ENCODE measurements at places on chromosomes 4 and X.
A peak's percentile ranks its signal among the peaks of the same experiment; 100 is the strongest.

DNA sequence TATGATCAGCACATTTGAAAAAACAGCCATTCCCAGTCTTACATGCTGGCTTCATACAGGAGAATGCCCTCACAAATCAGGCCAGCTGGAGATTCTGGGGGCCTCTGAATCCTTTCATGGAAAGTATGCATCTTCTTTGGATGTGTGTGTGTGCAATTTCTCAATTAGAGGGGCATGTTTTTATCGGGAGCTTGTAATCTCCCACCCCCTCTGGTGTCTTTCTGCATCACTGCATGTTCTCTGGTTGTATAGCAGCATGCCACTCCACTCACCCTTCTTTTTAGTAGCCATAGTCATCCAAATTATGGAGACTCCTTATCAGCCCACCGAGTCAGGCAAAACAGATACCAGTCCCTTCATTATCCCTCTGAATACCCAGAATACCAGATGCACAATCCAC is 282.2 kb upstream of the SLIT2 start:
- DNase-seq: no peak

DNA sequence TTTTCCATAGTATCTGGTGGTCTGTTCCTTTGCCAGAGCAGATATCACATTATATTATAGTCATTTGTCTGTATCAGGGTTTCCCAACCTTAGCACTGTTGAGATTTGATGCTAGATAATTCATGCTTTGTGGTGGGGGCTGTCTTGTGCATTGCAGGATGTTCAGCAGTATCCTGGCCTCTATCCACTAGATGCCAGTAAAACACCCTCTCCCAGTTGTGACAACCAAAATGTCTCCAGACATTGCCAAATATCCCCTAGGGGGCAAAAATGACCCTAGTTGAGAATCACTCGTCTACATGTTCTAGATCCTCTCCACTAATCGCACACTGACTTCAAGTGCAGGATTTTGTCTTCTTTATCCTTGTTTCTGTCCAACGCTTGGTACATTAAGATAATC is 160.8 kb downstream of the FANCB start:
- peak; percentile 4 for DNase-seq

GRCh38 chrX:119981286-119982070 is 37.9 kb upstream of the NKAP start:
- DNase-seq: peak; percentile 4

GRCh38 chrX:30576881-30577280 is 685 bp downstream of the TASL start:
- DNase-seq: no peak

DNA sequence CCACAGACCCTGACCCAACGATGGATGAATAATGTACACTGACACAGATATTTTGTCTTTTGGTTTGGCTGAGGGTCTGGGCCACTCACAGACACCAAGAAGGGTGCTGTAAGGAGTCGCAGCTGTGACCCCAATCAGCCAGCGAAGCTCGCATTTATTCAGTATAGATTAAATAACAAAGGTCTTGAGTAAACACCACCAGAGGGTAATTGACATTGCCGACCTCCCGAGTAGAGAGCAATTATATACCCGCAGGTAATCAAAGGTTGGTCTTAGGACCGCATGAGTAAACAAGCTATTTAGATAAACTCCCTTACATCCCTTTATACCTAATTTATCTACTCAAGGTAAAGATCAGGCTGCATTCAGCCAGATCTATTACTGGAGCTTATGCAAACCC is 297.1 kb downstream of the ADAM29 start:
- DNase-seq: no peak

DNA sequence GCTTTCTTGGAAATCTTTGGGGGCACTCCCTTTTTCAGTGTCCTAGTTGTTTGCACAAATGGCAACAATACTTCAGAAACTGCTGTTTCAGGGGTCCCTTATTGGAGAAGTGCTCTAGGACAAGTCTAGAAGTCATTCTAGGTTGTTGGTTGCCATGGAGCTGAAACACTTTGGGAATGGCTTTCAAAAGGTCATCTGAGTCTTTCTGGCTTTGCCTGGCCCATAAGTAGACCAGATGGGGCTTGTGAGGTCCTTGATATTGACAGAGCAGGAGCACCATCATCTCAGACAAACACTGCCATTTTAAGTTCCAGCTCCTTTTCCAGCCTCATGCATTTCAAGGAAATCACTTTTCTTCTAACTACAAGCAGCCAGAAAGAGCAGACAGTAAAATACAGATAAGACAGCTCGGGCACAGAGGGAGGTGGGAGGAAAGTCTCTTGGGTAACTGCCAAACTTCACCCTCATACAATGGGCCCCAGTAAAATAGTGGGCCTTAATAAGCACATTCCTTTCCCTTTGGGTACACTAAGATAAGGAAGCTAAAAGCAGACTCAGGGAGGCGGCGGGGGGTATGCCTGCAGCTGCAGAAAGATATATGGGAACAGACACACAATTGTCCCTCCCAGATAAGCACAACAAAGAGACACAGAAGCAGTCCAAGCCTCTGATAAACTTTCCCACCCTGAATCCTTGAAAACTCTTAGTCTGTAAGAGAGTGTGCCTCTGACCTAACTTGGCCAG is 8.5 kb upstream of the NXF3 start:
- DNase-seq: no peak

DNA sequence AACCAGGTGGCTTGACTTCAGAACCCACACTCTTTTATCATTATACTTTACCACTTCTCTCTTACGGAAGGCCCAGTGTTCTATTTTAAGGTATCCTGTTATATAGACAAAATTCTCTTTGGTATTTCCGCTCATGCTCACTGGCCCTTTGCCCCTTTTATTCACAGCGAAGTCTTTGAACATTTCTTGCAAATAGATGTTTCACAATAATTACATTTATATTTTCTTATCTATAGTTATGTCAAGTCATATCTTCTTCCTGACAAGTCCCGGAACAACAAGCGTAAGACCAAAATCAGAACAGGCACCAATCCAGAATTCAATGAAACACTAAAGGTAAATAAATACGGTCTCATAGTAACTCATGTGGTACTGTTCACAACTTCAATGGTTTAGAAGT is 102.0 kb downstream of the SYTL5 start:
- DNase-seq: no peak

DNA sequence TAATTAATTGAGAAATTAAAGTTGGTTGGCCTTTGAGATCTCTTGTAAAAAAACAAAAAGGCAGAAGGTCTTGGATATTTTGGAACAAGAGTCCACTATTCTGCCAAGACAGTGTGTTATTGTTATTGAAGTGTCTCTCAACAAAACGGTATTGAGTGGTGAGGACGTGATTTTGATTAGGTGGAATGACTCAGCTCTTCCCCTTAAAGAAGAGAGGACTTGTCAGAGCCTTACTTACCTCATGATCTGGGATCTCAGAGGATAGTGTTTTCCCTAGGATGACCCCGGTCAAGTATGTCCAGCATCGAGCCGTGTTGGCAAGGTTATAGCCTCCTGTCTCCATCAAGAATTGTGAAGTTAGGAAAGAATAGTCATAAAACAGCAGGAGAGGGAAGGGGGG is 110.9 kb downstream of the HDAC8 start:
- DNase-seq: no peak

- no peak for DNase-seq
Observed at GRCh38 chr4:130028552-130028951, 932.6 kb downstream of the C4orf33 start.

GRCh38 chr4:90979556-90979955 is 852.4 kb downstream of the CCSER1 start:
- DNase-seq: no peak

- DNase-seq: no peak
Observed at GRCh38 chr4:32226204-32226603, 1506.0 kb downstream of the PCDH7 start.

GRCh38 chrX:131944936-131945902 is 77.9 kb upstream of the STK26 start:
- no peak for DNase-seq

DNA sequence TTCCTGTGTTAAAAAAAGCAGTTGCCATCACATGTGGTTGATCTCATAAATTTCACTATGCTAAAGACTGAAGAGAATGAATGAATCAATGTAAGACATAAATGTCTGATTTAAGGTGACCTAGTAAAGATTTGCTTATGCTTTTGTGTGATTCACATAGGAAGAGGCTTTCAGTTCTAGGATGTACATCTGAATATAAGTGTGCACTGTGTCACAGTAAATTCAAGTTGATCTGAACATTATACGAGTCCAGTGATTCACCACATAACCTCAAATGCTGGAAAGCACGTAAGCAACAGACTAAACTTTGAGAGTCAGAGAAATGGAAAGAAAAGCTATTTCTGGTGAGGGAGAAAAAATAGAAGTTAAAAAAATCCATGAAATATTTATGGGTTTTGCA is 567.9 kb downstream of the EPHA5 start:
- DNase-seq: no peak

GRCh38 chr4:32133734-32134133 is 1413.6 kb downstream of the PCDH7 start:
- no peak for DNase-seq

DNA sequence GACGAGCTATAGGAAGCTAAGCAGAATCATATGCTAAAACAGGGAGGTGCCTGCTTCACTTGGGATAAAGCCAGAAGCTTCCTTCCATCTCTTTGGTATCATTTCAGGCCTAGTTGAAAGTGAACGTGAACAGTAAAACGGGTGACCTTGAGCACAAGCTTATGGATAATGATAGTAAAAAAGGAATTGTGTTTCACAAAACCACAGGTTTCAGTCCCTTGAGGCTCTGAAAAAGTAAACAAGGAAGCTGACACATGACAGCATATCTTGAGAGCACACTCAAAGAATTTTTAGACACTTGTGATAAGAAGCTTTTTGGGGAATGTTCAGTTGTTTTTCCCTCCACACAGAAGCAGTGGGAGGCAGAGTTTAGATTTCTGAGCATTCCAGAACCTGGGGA is 286.1 kb downstream of the DCHS2 start:
- DNase-seq: peak; percentile 48

GRCh38 chrX:50707955-50708699 is 105.9 kb downstream of the SHROOM4 start:
- peak; percentile 67 for DNase-seq

- peak; percentile 48 for DNase-seq
Observed at GRCh38 chr4:139167774-139168444, 9.1 kb downstream of the ELF2 start.

DNA sequence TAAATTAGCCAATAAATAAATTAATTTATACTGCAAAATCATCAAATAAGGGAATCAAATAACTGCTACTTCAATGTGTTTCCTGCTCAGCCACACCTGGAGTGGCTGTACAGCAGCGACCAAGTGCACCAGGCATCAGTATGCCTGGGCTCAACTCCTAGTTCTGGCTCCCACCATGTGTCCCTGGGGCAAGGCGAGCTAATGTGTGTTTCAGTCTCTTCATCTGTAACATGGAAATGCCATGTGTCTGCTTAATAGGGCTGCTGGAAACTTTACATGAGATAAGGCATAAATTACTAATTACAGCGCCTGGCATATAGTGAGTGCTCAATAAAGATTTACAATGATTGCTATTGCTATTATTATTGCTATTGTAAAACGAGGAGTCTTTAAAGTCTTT is 109.1 kb upstream of the PDLIM3 start:
- no peak for DNase-seq

GRCh38 chr4:127857641-127858040 is 23.1 kb upstream of the PLK4 start:
- DNase-seq: no peak

GRCh38 chr4:23822181-23822580 is 67.7 kb downstream of the PPARGC1A start:
- DNase-seq: peak; percentile 70

- DNase-seq: no peak
Observed at GRCh38 chr4:138553001-138553845, 311.1 kb upstream of the SLC7A11 start.

DNA sequence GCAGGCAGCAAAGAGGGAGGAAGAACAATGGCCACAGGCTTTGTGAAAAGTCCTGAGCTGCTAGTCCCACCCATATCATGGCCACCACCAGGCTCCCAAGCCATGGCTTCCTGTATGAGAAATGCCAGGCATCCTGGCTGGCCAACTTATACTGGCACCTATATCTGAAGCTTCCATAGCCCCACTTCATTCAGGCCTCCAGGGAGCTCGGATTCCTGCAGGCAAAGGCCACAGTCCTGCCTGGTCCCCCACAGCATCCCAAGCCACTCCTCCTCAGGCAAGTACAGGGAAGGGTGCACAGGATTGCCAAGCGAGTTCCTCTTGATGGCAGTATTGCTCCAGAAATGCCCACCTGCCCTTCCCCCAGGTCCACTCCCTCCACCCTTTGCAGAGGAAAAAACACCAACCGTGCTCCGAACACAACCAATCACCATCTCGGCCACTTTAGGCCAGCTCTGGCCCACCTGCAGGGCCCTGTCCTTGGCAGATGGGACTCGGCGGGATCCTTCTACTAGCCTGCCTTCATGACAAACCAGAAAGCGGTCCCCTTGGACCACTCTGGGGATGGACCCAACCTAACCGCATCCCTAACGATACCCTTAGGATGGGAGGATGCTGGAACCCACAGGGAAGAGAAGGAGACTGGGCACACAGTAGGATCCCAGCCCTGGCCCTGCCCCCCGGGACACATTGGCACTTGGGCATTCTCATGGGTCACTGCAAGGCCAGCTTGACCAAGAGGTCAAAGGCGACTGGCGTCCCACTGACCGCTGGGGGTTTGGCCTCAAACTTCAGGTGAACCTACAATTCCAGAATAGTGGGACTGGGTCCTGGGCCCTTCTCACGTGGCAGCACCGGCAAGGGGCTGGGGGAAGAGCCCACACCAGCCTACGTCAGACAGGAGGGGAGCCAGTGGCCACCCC is 220.4 kb upstream of the AGTR2 start:
- DNase-seq: no peak

GRCh38 chrX:8390771-8391170 is 73.9 kb upstream of the VCX3B start:
- no peak for DNase-seq

DNA sequence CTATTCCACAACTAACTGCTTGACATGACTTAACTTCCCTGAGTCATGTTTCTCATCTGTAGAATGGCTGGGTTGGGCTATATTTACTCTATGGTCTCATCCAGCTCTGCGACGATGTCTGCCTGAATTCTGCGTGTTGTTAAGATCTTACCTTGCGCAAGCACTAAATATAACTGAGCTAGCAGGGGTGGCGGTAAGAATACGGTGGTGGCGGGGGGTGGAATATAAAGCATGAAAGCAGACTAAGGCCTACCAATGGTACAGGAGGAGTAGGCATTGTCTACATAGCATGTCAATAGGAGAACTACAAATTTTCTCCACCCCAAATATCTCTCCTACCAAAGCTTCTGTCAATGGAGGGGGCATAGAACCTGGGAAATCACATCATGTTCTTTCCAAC is 45.7 kb upstream of the DCLK2 start:
- DNase-seq: no peak

- no peak for DNase-seq
Observed at GRCh38 chr4:78638337-78639172, 87.0 kb downstream of the ANXA3 start.

DNA sequence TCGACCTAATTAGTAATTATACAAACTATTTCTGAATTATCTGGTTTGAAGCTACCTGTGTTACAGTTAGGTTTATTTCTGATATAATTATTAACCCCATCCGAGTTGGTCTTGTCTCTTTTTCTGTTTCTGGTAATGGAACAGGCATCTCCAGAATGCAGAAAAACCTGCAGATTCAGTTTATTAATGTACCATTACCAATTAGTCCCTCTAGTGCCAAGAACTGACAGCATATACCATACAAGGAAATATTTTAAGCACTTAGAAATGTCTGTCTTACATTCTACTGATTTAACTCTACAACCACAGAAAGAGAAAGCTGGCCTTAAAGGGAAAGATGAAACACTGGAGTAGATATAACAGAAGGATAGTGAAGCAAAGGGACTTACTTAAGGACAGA is 570.6 kb downstream of the CENPC start:
- no peak for DNase-seq

Measured in fibroblast of skin of right biceps (primary cell).